ENCODE measurements at places on chromosomes 7 and 10. TPM values are rescaled to one million over a fixed set of nuclear protein-coding genes. Genes with fewer than 3 reads are reported as not detected.

GRCh38 chr7:27046854-27047549, 48.8 kb downstream of the HOXA1 start:
- no peak for DNase-seq

- no peak for DNase-seq
Measured at GRCh38 chr7:107615910-107616680, 36.0 kb downstream of the BCAP29 start.

GRCh38 chr10:97053276-97053675, 132.5 kb downstream of the SLIT1 start:
- DNase-seq: no peak

GRCh38 chr10:72272689-72273409, 875 bp upstream of the DDIT4 start:
- DNase-seq: no peak

- no peak for DNase-seq
Measured at GRCh38 chr10:52322936-52323335, 8.9 kb downstream of the DKK1 start.

The AMZ1 gene
- 0.80 TPM for total RNA-seq

The SLC13A1 gene
- total RNA-seq: not detected

Measured in naive thymus-derived CD4-positive, alpha-beta T cell (primary cell).